ENCODE measurements at places on chromosomes 1 and 21.

DNA sequence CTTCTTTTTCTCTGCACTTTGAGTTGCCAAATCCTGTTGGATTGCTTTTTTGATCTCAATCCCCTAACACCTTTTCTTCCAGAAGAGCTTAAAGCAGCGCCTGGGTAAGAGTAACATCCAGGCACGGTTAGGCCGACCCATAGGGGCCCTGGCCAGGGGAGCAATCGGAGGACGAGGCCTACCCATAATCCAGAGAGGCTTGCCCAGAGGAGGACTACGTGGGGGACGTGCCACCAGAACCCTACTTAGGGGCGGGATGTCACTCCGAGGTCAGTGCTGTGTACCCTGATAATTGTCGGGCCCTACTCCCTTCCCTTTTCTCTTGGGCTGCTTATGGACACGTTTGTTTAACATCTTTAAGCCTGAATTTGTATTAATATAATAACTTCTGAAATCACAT, 8.3 kb downstream of the CHTOP start:
- DNase-seq: no peak

DNA sequence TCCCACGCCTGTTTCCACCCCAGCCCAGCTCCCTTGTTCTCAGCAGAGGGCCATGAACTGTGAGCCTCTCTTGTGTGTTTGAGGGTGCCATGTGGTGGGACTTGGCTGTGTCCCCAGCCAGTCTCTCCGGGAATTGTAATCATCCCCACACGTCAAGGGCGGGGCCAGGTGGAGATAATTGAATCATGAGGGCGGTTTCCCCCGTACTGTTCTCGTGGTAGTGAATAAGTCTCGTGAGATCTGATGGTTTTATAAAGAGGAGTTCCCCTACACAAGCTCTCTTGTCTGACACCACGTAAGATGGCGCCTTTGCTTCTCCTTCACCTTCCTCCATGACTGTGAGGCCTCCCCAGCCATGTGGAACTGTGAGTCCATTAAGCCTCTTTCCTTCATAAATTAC, 57.2 kb upstream of the COL6A2 start:
- DNase-seq: no peak

GRCh38 chr21:46284733-46285132, 678 bp downstream of the MCM3AP start:
- DNase-seq: no peak

DNA sequence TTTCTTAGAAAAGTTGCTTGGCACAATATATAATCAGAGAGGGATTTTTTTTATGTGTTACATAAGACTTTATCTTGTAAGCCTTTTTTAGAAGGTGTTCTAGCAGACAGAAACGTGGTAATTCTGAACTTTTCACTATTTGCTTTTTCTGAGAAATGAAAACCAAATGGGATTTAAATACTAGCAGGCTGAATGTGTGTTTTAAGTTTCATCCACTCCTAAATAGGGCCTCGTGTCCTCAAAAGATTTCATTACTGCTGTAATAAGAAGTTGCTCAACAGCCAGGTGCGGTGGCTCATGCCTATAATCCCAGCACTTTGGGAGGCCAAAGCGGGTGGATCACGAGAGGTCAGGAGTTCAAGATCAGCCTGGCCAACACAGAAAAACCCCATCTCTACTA, 44.7 kb upstream of the FMO2 start:
- DNase-seq: no peak

GRCh38 chr1:217647791-217648190, 16.6 kb downstream of the SPATA17 start:
- no peak for DNase-seq

DNA sequence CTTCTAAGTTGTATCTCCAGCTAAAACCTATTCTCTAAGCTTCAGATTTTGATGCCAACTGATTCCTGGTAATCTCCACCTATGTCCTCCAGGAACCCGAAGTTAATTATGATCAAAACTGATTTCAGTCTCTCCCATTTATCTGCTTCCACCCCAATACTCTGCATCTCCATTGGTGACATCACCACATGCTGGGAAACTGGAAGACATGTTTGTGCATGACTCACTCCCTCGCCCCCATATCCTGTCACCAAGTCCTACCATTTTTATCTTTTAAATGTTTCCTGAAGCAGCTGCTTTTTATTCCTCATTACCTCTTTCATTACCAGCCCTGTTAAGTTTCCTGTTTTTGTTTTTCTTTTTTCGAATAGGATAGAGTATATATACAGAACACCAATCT, 228.5 kb downstream of the LRRC40 start:
- no peak for DNase-seq

- DNase-seq: no peak
Measured at GRCh38 chr1:216223486-216223885, 199.8 kb downstream of the USH2A start.

- no peak for DNase-seq
Measured at GRCh38 chr1:170166518-170167180, 20.9 kb downstream of the NTMT2 start.

- DNase-seq: no peak
Measured at GRCh38 chr1:91774520-91775203, 111.3 kb downstream of the TGFBR3 start.

DNA sequence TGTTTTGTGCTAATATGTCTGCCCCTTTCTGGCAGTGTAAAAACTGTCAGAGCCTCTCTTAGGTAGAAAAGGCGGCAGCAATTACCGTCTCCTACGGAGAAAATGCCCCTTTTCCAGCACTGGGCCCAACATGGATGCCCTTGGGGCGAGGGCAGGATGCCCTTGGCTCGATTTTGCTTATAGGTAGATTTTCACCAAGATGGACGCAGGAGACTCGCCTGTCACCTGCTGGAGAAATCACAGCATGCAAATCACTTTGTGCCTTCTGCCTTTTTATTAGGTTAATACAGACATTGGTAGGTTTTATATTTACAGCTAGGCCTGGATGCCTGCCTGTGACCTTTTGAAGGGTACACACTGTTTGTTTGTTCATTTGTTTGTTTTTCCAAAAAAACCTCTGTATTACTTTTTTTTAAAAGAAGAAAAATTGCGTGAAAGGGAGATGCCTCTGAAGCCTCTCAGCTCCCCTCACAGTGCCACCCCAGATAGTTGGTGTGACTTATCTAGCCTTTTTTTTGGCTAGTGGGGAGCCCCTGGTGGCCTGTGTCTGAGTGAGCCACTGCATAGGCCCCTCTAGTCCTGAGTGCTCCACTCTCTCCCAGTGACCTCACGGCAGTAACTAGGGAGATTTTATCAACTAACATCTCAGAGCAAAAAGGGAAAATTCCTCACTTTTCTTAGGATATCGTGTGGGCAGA, 2.5 kb downstream of the ATP1B1 start:
- DNase-seq: peak; percentile 52

DNA sequence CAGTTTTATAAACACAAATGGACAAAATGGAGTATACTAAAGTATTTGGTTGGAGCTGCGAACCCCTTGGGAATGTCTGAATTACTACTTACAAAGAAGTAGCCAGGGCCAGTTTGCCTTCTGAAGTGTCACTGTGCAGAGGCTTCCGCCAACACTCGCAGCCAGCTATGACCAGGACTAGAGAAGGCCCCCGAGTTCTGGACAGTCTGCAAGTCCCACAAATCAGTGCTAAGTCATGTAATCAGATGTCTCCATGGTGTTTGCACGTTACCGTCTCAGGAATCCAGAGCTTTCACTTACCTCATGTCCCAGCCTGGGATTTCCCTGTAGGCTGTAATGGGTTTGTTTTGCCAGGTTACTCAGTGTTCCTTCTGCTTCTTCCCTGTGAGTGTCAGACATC, 106.6 kb upstream of the SPAG17 start:
- DNase-seq: no peak

DNA sequence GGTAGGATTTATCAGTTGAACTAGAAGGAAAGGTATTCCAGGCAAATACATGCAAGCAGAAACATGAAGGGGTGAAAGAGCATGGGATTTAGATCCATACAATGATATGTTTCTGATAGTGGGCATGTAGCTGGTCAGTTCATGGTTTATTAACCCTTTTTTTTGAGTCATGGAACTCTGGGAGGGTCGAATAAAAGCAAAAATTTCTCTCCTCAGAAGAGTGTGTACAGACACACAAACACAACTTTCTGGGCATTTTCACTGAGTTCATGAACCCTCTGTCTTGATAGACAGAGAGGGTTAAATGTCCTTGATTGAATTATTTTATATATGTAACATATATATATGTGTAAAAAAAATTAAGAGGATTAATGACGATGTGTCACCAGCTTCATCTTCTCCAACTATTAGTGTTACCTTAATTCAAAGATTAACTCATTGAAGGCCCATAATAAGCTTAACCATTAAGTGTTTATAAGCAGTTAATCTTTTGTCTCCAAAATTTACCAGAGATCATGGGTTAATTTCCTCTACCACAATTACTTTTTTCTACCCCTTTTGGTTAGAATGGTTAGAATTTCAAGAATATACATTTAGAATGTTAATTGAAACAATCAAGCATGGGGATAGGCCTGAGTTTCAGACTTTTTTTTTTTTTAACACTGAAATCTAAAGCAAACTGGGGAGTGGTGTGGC, 4.6 kb downstream of the JUN start:
- no peak for DNase-seq

DNA sequence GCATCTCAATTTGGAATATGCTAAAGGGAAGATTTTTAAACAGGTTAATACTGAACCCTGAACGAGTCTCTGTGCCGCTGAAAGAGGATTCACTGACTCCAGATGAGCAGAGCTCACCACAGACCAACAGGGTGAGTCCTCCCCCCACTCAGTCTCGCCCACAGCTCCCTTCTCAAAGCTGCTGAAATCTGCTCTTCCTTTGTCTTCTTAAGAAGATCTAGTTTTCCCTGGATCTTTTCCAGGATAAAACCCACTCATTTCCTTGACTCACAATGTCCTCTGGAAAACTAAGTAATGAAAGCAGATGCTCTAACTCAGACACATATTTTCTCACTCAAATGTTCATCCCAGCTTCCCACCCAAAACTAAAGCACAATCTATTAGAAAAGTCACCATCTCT, 447.0 kb upstream of the PKN2 start:
- no peak for DNase-seq

GRCh38 chr1:98003442-98003841, 82.6 kb upstream of the DPYD start:
- DNase-seq: no peak

GRCh38 chr21:21076051-21076450, 77.8 kb downstream of the NCAM2 start:
- no peak for DNase-seq

All from NB4 (cell line).